ENCODE measurements at places on chromosomes 7 and 10.

DNA sequence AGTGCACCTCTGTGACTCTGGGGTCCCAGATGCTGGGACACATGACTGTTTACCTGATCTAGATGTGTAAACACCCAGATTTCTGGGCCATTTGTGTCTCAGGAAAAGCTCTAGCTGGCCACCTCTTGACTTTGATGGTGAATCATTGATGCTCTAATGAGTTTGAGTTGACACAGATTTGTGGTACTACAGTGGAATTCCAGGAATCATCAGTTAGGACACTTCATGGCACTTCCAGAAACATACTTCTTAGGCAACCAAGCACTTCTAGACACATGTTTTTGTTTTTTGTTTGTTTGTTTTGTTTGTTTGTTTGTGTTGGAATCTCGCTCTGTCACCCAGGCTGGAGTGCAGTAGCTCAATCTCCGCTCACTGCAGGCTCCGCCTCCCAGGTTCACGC, 302.2 kb upstream of the ZMIZ1 start:
- no peak for DNase-seq

DNA sequence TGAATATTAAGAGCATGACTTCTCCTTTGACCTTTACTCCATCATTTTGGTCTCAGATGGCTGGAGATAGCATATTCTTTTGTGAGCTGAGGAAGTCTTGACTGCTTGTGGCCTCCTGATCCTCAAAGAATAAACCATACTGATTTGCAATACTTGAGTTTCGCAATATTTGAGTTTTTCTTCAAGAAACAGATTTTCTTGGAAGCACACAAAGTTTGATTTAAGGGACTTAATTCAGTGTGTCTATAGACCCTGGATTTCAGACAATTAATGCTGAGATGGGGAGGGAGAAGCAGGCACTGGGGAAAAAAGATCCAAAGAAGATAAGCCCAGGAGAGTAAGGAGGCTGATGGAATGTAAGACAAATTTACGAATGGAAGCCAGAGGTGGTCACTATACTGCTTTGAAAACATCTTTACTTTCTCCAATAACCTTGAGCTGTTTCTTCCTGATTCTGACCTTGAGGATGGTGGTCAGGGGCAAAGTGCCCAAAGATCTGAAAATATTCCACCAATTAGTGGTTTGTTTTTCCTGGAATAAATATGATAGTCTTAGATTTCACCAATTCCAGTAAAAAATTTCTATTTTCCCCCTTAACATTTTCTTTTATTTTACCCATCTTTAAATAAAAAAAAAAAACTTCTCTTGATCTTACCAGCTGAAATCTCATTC, 7.5 kb downstream of the EPDR1 start:
- DNase-seq = no peak

GRCh38 chr7:28104041-28104541, 76.5 kb downstream of the JAZF1 start:
- DNase-seq = no peak

GRCh38 chr7:12054830-12055229, 156.3 kb upstream of the TMEM106B start:
- no peak for DNase-seq

DNA sequence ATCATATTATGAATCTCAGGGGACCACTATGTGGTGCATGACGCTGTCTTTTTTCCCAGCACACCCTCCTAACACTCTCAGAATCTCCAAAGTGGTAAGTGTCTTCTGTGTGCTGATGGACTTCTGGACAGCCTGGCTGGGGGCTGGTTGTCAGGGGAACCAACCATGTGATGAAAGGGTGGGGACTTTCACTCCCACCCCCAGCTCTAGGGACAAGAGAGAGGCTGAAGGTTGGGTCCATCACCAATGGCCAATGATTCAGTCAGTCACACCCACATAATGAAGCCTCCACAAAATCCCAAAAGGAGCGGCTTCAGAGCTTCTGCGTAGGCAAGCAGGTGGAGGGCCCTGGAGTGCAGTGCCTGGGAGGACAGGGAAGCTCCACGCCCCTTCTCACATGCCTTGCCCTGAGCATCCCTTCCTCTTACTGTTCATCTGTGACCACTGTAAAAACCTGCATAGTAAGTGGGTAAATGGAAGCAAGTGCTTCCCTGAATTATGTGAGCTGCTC, 44.6 kb downstream of the RASGEF1A start:
- no peak for DNase-seq

GRCh38 chr7:28005847-28006231, 174.8 kb downstream of the JAZF1 start:
- DNase-seq = no peak

GRCh38 chr10:75544386-75544785, 113.0 kb downstream of the LRMDA start:
- DNase-seq = no peak

GRCh38 chr7:111735661-111736551, 173.6 kb upstream of the IMMP2L start:
- DNase-seq = peak; percentile 70

- DNase-seq = no peak
These were observed 48.3 kb downstream of the ANKIB1 start for GRCh38 chr7:92293896-92294590.

DNA sequence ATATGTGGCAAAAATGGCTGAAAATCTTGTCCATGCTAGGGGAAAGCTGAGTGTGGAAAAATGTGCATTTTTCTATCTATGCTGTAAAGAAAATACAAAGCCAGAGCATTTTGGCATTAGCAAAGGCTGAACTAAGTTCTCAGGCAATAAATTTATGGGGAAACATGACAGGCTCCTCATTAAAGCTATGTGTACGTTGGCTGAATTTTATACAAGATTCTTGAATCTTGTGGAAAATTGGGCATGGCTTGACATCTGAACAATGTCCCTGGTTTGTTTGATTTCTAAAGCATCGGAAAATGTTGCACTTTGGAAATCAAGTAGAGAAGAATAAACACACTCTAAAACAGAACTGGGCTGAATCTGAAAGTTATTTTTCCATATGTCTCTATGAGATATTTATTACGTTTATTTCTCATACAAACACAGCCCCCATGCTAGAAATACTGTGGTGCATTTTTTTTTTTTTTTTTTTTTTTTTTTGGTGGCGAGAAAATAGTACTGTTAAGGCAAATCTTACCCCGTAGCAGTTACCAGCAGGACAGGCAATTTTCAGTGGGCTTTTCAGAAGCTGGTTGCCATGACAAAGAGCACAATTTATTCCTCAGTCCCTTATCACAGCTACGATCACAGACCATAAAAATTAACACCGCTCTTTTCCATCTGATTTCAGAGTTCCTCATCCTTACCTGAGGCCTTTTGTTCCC, 16.9 kb downstream of the CPA1 start:
- no peak for DNase-seq

- no peak for DNase-seq
These were observed 41.1 kb downstream of the CPVL start for GRCh38 chr7:29105191-29105590.

GRCh38 chr10:11322698-11323097, 288.8 kb downstream of the USP6NL start:
- no peak for DNase-seq

- no peak for DNase-seq
These were observed 7.7 kb upstream of the GSTO1 start for GRCh38 chr10:104246976-104247375.

DNA sequence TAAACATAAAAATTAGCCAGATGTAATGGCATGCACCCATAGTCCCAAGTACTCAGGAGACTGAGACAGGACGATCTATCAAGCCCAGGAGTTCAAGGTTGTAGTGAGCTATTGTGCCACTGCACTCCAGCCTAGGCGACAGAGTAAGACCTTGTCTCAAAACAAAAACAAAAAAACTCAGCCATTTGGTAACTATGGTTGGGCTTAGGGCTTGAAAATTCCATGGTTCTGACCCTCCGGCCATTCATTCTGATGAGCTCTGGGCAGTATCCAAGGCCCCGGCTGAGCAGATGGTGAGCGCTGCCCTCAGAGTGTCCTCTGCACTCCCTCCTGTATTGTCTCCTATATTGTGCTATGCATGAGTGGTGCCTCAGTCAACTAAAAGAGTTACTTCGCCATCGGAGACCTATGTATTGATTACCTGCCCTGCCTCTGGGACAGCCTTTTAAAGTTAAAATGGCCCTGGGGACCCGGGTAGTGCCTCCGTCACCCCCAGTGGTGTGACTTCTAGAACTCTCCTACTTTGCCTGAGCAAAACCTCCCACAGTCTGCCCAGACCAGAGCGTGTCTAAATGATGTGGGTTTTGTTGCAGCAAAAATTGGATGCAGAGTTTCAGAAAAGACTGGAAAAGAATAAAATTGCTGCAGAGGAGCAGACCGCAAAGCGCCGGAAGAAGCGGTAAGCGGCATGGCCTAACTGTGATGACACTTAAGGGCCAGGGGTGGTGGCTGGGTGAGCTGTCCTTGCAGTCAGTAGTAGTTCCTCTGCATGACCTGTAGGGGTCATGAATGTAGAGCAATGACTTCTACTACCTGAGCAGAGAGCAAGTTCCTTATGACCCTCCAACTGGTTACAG, 8.1 kb downstream of the PRKRIP1 start:
- peak; percentile 57 for DNase-seq

- no peak for DNase-seq
These were observed 23.1 kb upstream of the PITRM1 start for GRCh38 chr10:3195726-3196125.

Measured in activated CD4-positive, alpha-beta T cell treated with anti-CD3 and anti-CD28 coated beads, Interleukin-2, amount 10 ng/mL, durations not matched to agents 7 days and 5 days (primary cell).